ENCODE measurements at places on chromosomes 4 and X.

DNA sequence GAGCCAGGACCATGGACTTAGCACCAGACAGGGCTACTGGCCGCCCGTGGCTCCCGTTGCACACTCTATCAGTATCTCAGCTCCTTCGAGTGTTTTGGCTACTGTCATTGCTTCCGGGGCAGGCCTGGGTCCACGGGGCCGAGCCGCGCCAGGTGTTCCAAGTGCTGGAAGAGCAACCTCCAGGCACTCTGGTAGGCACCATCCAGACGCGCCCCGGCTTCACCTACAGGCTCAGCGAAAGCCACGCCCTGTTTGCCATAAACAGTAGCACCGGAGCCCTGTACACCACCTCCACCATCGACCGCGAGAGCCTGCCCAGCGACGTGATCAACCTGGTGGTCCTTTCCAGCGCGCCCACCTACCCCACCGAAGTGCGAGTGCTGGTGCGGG is 1.6 kb downstream of the FAT4 start:
- DNase-seq, result peak; percentile 4

DNA sequence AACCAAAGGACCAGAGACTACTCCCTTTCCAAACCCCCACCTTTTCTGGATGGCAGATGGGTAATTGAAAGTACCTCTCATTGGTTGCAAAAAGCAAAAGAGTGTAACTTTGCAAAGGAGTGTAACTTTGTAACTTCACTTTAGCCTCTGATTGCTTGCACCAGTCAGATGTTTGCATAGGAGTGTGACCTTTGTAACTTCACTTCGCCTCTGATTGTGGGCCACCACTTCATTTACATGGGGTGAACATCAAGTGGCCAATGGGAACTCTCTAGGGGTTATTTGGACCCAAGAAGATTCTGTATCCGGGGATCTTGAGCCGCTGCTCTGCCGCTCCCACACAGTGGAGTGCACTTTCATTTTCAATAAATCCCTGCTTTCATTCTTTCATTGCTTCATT is 9.9 kb upstream of the SLC25A43 start:
- no peak for DNase-seq

GRCh38 chrX:45912316-45912715 is 632.9 kb downstream of the ZNF674 start:
- DNase-seq, result no peak

- DNase-seq, result no peak
Measured at GRCh38 chrX:133813971-133814370, 171.4 kb downstream of the GPC3 start.

DNA sequence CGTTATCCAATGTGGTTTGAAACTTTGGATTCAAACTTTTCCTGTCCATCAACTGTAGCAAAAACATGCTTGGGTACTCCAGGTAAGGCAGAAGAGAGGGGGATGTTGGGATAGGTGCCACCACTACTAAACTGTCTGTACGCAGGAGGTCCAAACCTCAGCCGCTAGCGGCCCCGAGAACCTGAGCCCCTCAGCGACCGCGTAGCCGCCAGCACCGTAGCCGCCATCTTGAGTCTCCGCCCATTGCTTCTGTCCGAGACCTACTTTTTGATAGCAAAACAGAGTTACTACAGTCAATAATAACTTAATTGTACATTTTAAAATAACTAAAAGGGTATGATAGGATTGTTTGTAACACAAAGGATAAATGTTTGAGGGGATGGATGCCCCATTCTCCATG is 119.9 kb upstream of the GRID2 start:
- DNase-seq, result no peak

GRCh38 chr4:142386449-142386848 is 459.7 kb downstream of the INPP4B start:
- no peak for DNase-seq

GRCh38 chrX:154372612-154373022 is 1.8 kb downstream of the FLNA start:
- DNase-seq, result no peak

- DNase-seq, result no peak
Measured at GRCh38 chr4:174591243-174592021, 69.1 kb upstream of the HPGD start.

DNA sequence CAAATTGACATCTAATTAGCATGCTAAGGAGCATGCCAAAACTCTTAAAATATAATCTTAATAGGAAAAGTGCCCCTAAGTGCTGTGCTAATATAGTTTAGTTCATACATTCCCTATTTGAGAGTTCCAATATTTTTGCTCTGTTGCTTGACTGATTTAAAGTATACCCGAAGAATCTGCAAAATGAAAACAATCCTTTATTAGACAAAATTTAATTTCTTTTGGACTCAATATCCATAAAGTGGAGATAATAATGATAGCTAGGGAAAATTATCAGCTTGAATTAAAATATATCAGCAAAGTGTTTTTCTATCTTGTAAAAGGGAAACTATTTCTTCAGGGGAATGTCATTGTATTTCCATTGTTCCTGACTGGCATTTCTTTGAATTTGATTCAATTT is 196.0 kb upstream of the NPY2R start:
- DNase-seq, result no peak

DNA sequence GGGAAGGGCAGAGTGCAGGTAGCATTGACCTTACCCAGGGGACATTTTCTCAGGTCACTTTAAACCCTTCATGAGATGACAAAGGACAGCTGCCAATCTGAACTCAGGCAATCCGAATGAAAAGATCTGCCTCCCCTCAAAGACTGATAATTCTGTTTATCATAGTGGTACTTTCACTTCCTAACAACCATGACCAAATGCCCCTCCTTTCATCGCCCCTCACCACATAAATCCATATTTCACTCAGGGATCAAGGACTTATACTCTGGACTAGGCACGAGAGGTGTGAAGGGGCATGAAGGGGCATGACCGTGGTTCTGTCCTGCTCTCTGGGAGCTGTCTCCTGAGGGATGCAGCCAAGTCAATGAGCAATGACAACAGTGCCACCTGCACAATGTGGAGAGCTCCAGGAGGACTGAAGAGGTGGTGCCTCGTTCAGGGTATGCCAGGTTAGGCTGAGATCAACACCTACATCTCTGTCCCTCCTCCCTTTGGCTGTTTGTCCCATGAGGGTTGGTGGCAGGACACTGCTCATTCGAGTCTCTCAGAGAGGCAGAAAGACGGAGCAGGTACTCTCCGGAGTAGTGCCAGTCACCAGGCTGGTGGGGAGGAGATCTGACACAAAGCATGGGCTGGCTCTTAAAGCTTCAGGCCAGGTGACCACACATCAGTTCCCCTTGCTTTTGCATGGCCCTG is 12.5 kb downstream of the HS3ST1 start:
- DNase-seq, result peak; percentile 49

Measured in NCI-H2029 treated with DMSO at 0.1 percent for 48 hours (cell line).